ENCODE measurements at places on chromosomes 11 and 22. TPM values are rescaled to one million over a fixed set of nuclear protein-coding genes. Genes with fewer than 3 reads are reported as not detected.

DNA sequence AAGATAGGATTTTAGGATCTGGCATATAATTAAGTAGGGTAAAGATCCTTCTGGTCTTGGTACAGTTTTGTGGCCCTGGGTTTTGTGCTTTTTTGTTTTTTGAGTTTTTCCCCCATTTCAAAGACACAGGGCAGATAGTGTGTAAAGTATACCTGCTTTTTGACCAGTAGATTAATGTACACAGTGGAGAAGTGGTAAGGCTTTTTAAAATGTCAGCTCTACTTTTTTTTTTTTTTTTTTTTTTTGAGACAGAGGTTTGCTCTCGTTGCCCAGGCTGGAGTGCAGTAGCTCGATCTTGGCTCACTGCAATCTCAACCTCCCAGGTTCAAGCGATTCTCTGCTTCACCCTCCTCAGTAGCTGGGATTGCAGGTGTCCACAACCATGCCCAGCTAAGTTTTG lies 4.0 kb downstream of the EP300 start:
- no peak for DNase-seq

DNA sequence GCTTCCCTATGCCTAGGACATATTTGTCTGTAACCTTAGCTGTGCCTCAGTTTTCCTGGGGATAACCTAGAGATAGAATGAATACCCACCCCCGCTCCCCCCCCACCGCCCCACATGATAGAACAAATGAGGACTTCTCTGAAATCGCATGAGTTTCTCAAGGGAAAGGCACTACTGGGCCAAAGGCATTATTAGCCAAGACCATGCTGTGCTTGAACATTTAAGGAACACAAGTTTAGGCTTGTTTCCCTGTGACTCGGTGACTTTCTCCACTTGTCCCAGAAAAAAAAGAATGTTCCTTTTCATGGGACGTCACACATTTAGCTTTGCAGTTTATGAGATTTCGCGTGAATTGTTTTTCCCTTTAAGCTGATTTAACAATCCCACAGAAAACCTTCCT lies 51.4 kb upstream of the CRTAM start:
- DNase-seq: no peak

DNA sequence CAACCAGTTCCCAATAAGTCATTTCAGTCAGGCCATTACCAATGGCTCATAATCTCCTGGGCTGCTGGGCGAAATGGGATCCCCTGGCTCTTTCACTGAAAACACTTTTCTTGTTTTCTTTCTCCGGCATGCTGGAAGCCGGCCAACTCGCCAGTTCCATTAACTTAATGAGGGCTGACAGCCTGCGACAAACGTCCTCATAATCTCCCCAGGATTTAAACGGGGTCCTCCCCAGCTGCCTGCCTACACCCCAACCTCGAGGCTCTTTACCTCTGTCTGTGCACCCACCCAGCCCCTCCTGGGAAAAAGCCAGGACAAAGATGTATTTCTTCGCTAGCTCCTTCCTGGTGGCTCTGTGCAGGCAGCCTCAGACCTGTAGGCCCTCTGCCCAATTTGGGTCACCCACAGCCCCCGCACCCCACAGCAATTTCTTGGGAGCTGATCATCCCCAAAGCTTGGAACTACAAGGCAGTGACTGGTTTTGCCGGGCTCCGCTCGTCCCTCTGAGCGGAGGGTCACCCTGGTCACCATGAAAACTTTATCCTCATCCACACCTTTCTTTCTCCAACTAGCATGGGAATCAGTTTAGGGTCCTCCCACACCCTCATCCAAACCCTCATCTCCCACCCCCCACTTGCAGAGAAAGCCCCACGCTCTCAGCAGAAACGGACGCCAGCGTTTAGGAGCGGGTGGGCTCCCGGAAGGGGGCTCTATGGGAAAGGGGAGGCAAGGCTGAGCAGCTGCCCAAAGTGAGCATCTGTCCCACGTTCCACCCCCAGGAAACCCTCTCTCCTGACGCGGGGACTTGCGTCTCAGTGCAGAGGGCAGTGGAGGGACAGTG lies 51.1 kb upstream of the KCNQ1OT1 start:
- DNase-seq: no peak

DNA sequence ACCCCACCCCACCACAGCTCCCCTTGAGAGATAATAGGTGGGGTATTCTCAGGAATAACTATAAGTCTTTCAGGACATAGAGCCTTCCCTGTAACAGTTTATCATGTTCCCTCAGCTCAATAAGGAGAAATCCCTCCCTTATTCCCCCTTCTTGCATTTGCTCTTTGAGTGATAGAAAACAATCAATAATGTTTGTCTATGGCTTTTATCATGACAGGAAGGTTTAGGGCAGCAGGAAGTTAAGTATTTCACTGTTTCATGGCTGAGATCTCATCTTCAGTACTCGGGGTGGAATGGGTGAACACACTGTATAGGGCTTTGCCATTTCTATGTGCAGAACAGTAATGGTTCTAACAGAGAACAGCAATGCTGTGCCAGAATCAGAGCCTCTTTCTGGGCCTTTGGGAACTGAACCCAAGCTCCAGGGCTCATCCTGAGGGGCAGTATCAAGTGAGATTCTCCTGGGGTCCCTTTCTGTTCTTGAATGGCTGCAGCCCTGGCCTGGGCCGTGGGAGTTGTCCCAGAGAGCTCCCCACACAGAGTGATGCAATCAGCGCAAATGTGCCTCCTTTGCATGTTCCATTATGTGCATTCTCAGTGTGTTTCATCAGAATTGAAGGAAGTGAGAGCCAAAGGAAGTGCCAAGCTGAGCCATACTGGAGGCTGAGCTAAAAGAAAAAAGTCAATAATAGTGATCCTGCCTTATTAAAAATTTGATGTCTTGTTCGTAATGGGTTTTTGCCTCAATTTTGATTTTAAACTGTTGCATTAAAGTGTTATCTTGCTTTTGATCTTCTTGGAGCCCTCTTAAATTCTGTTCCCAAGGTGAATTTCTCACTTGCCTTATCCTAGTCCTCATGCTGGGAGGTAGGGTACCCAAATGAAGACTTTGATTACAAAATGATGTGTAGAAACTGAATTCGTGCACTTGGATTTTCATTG lies 2.9 kb upstream of the CYP2R1 start:
- peak; percentile 49 for DNase-seq

- no peak for DNase-seq
Measured at GRCh38 chr11:70654016-70654415, 255.7 kb downstream of the CTTN start.

Gene ANO5
- 3.4 TPM for total RNA-seq

GRCh38 chr22:22060200-22061084 lies 77.9 kb upstream of the TOP3B start:
- no peak for DNase-seq

GRCh38 chr11:77517226-77517625 lies 43.3 kb upstream of the PAK1 start:
- DNase-seq: no peak

Gene APOL1
- total RNA-seq: 89.3 TPM

Gene BCO2
- 33.6 TPM for total RNA-seq

DNA sequence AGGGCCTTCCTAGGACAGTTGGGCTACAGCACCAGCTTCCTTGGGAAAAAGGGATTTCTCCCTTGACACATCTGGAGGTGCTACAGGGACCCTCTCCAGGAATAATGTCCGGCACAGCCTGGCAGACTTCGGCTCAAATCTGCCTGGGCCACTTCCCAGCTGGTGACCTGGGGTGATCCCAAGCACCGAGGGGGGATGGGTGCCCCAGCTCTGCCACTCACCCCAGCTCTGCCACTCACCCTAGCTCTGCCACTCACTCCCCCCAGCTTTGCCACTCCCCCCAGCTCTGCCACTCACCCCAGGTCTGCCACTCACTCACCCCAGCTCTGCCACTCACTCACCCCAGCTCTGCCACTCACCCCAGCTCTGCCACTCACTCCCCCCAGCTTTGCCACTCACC lies 9.9 kb downstream of the OSBPL5 start:
- DNase-seq: no peak

DNA sequence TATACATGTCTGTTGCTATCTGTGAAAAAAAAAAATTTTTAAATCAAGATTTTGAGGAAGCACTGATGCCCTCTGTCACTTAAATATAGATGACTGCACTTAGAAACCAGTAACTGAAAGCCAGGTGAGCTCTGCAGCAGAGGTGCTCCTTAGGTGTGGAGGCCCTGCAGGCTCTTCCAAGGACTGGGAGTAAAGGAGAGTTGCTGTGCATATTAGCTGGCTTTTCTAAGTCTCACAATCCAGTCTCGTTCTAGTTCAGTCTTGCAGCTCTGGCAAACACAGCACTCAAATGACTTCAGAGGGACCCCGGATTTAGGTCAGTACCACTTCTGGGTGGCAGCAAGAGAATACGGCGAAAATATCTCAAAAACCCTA lies 61.0 kb downstream of the LARGE2 start:
- no peak for DNase-seq

- DNase-seq: no peak
Measured at GRCh38 chr11:18111005-18111404, 5.1 kb upstream of the SAAL1 start.

GRCh38 chr22:30326255-30326705 lies 461 bp downstream of the TBC1D10A start:
- no peak for DNase-seq

GRCh38 chr11:131311776-131312514 lies 58.5 kb upstream of the NTM start:
- no peak for DNase-seq

Gene DEPDC7
- 0.96 TPM for total RNA-seq

DNA sequence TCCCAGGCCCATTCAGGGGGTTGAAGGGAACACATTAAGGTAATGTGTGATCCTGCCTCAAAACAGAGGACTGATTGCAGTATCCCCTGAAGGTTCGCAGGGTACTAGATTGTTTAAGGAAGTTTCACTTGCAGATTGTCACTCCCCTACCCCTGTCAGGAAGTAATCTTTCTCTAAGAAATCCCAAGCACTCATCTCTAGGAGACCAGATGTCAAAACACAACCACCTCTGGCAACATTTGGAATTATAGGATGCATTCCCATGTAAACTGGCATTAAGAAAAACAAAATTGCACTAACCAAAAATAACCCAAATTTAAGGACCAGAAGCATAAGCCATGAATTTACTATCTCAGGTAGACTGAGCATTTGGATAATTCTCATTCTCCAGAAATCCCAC lies 1.6 kb downstream of the MRPL17 start:
- no peak for DNase-seq

DNA sequence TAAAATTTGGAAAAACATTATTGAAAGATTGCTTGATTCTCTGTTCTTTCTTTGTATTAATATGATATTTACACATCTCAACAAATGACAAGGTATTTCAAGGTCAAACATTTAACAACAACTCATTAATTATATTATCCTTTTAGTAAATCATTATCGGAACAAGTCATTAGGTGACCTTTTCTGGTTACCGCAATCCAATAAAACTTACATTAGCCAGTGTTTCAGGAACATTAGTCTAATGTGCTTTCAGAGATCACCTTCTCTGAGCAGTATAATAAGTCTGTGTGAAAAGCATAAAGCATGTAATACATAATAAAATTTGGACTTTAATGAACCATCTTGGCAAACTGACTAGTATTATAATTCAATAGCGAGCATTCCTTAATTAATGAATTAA lies 1466.4 kb downstream of the FAM181B start:
- DNase-seq: no peak

GRCh38 chr11:125489166-125489565 lies 6.9 kb downstream of the FEZ1 start:
- no peak for DNase-seq

Gene HOATZ
- not detected for total RNA-seq

Gene DERL3
- total RNA-seq: 0.96 TPM

- DNase-seq: peak; percentile 31
Measured at GRCh38 chr11:35030716-35031213, 108.2 kb upstream of the CD44 start.

DNA sequence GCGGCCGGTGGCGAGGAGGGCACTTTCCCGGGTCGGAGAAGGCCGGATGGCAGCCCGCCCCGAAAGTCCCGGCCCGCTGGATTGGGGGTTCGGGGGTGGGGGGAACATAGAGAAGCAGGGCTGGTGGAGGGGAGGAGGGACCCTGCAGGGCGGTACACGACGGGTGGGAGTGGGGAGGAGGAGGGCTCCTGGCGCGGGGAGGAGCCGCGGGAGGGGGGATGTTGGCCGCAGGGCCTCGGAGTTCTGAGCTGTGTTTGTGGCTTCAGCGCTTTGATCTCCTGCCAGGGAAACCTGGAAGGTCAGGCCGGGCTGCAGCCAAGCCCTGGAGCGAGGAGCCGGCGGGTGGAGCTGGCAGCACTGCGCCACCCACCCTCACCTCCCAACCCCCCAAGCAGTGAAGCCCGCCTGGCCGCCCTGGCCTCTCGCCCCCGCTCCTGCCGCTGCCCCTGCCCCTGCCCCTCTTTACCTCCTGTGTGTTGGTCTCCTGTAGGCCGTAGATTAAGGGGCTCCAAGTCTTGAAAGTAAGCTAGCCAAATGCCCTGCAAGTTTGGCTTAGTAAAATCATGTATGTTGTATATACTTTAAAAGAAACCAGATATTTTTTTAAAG lies 30.9 kb downstream of the C22orf31 start:
- DNase-seq: no peak

Gene PGM2L1
- total RNA-seq: 3.4 TPM

DNA sequence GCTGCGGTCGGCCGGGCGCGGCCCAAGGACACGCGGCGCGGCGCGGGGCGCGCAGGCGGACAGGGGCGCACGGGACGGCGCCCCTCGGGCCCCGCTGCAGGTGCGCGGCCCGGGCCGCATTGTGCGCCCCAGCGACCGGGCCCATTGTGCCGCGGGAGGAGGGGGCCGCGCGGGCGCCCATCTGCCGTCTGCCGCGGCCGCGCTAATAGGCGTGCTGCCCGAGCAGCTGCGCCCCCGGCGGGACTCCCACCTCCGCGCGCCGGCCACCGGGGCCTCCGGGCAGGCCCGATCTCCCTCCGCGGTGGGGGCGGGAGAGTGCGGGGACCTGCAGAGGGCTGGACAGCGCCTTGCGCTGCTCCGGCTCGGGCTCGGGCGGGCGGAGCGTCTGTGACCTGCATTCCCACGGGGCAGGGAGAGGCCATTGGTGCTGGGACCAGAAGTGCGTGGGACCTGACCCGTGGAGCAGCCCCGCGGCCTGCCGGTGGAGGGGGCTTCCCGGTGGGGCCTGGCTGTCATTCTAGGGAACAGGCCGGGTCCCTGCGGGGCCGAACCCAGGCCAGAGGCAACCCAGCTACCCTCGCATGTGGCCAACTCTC lies 933 bp downstream of the BRSK2 start:
- DNase-seq: no peak

Gene ENTHD1
- total RNA-seq: not detected

GRCh38 chr11:8811571-8811970 lies 99.4 kb upstream of the AKIP1 start:
- no peak for DNase-seq

- no peak for DNase-seq
Measured at GRCh38 chr11:117816151-117816741, 8.3 kb downstream of the FXYD2 start.

- DNase-seq: no peak
Measured at GRCh38 chr22:29307596-29308147, 1.2 kb downstream of the GAS2L1 start.
